Activated T-helper 9 cell treated with anti-CD3 and anti-CD28 coated beads, Interleukin-2, amount 50 U/mL, for 16 hours (primary cell): ENCODE measurements at places on chromosomes 16 and 17.

GRCh38 chr16:14289692-14290340, 218.7 kb downstream of the MRTFB start:
- DNase-seq: no peak

DNA sequence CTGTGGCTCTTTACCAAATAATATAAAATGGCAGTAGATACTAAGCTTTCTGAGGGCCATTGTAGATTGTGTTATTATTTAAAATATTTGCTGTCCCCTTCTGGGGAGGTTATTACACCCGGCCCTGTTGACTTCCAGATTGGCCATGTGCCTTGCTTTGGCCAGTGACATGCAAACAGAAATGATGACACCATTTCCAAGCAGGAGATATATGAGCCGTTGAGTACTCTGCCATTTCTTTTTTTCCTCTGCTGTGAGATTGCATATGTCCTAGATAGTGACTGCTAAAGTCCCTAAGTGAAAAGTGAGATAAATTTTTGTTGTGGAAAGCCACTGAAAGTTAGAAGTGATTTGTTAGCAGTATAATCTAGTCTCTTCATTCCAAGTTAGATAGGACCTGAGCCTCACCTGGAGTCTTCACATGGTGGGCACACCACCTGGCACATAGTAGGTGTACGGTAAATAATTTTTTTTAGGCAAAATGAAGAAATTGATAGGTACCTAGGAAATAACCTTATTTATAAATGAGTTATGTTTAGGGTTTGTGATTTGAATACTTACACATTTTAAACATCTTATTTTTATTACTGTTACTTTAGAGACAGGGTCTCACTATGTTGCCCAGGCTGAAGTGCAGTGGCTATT, 204.0 kb upstream of the CACNG5 start:
- no peak for DNase-seq

DNA sequence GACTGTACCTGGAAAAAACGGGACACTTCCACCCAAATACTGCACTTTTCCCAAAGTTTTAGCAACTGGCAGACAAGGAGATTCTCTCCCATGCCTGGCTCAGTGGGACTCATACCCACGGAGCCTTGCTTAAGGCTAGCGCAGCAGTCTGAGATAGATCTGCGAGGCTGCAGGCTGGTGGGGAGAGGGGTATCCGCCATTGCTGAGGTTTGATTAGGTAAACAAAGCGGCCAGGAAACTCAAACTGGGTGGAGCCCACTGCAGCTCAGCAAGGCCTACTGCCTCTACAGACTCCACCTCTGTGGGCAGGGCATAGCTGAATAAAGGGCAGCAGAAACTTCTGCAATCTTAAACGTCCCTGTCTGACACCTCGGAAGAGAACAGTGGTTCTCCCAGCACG, 44.8 kb downstream of the UTP18 start:
- no peak for DNase-seq

DNA sequence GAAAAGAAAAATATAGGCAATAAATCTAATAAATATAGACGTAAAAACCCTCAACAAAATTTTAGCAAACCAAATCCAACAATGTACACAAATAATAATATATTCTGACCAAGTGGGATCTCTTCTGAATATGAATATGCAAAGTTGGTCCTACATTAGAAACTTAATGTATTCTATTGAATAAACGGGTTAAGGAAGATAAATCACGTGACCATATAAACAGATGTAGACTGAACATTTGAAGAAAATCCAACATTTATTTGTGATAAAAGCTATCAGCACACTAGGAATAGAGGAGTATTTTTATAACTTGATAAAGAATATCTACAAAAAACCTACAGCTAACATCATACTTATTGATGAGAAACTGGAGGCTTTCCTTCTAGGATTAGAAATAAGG, 502.8 kb upstream of the KIF2B start:
- no peak for DNase-seq

DNA sequence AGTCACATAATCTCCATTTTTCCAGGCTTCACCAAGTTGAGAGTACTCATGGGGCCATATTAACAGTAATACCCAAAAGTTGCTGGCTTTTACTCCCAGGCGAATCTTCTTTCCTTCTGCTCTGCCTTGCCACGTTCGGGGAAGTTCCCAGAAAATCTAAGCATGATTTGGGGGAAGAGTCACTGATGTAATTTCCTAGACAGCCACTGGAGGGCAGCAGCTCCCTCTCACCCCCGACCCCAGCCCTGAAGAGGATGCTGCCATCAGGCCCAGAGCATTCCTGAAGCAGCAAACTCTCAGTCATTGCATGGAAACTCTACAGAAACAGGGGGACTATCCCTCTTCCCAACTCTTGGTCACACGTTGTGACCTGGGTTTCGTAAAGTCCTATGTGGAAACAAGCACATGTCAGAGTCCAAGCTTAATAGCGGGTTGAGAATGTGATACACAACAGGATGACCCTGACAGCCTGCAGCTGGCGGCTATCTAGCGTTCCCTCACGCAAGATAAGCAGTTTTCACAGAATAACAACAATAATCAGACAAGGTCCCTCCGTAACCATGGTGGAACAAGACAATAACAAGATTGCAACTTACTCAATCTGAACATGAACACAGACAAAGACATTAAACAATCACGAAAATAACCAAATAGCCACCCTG, 43.8 kb upstream of the DHX40 start:
- DNase-seq: peak; percentile 26

DNA sequence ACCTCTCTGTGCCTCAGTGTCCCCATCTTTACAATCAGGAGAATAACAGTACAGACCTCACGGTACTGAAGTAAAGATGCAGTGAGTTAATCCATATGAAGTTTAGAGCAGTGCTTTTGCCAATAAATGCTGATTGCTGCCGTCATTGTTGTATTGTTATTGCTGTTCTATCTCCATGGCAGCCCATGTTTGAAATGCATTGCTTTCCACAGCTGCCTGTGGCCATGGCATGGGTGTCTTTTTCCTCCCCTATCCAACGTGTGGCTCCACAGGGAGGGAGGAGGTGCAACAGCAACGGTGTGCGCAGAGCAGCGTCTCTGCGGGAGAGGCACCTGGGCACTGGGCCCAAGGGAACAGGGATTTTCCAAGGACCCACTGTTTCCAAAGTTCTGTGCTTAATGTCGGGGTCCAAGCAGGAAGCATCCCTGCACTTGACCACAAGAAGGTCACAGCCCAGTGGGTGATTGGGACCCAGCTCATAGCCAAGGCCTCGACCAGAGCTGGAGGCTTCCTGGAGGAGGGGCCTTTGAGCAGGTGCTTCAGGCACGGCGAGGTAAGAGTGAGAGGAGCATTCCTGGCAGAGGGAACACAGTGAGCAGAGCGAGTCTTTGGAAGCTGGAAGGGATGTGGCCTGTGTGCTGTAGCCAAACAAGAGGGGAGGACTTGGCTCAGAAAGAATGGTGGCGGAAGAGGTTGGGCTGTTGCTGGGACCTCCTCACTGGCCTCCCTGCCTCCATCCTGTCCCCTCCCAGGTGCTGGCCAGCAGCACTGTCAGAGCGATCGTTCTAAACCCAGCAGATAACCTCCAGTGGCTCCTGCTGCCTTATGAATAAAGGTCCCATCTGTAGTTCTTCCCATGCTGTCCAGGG, 3.9 kb downstream of the RAI1 start:
- no peak for DNase-seq

GRCh38 chr17:48322060-48322459, 108.0 kb downstream of the SKAP1 start:
- no peak for DNase-seq

GRCh38 chr17:17940441-17940911, 31.7 kb downstream of the TOM1L2 start:
- no peak for DNase-seq

DNA sequence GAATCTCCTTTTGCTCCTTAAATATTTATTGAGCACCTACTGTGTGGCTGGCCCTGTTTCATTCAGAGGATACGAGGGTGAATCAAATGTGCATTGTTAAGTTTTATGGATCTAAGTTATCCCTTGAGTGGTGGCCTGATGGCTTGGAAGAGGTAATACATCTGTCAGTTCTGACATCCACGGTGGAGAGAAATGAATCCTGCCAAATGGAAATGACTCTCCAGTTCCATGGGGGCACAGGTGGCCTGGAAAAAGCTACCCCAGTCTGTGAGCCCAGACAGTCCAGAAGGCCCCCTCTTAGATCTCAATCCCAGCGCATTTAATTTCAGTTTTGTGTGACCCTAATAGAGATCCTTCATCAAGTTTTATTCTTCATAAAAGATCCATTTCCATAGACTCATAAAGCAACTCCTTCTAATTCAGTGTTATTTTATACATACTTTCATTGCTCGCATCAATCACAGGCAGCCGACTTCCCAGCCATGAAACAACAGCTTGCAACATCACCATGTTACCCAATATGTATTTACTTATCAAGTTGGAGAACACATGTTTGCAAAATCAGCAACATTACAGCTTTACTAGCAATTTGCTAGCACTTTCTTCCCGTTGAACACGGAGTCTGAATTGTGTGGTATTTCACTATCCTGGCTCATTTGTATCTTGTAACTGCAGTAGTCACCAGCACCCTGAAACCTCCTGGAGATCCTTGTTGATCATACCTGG, 334.8 kb upstream of the HSBP1 start:
- no peak for DNase-seq

DNA sequence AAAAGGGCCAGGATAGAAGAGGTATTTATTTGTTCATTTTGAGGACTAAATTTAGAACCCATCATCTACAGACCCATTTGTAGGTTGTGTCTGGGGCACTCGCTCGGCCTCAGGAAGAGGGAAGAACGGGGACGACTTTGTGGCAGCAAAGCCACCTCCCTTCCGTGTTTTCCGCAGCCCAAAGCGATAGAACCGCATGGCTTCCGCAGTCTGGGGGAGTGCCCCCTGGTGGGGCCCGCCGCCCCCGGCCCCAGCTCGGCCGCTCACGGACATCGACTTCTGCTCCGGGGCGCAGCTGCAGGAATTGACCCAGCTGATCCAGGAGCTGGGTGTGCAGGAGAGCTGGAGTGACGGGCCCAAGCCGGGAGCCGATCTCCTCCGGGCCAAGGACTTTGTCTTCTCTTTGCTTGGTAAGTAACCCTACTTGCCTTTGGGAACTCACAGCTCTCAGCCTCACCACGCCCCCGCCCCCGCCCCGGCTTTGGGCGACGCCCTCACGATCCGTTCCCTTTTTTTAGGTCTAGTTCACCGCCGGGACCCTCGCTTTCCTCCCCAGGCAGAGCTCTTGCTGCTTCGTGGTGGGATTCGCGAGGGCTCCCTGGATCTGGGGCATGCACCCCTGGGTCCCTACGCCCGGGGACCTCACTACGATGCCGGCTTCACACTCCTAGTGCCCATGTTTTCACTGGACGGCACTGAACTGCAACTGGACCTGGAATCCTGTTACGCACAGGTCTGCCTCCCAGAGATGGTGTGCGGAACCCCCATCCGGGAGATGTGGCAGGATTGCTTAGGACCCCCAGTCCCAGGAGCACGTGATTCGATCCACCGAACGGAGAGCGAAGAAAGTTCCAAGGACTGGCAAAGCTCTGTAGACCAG, 681 bp downstream of the TMEM102 start:
- DNase-seq: peak; percentile 42

DNA sequence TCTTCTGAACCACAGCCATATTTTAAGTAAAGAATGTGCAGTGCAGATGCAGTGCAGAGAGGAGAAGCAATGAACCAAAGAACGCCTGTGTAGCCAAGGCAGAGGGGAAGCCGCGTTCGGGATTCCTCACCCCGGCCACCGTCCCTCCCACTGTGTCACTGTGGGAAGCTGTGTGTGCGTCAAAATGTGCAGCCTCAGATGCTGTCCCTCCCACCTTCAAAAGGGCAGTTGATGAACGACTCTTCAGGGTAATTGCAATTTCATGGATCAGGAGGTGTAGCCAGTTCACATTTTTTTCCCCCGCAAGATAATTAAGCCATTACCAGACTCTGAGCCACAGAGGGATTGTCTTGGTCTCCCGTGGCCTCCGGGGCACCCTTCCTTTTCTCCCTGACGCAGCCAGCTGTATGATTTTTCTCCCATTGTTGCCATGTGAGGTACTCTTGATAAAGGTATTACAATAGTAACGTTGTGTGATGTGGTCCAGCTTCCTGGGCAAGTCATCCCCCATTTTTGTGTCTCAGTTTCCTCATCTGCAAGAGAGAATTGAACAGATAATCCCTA, 190.0 kb downstream of the FOXL1 start:
- DNase-seq: no peak

DNA sequence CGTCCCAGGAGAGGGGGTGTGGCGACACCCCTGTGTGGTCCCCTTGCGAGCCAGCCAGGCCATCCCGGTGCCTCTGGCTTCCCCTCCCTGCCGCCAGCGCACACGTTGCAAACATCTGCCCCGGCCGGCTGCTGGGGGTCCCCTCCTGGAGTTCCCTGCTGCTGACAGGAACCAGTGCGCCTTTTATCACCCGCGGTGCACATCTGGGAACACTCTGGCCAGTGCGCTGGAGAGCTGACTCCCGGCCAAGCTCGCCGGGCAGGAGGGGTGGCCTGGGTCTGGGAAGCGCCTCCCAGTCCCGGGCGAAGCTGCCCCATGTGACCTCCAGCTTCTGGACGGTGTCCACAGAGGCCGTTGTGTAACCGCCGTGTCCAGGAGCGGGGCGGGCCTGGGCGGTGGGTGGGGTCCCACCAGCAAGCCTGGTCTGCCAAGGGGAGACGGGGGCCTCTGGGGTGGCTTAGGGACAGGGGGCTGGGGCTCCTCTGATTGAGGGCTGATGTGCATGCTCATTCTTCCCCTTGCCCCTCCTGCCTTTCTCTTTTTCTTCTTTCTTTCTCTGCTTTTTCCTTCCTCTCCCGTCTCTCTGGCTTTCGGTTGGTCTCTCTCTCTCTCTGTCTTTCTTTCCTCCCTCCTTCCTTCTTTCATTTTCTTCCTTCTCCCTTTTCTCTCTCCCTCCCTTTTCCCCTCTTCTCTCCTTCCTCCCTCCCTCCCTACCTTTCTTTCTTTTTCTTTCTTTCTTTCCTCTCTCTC, 25.2 kb upstream of the CIBAR2 start:
- DNase-seq: no peak

GRCh38 chr17:82021107-82021899, 1.4 kb downstream of the CENPX start:
- peak; percentile 37 for DNase-seq

DNA sequence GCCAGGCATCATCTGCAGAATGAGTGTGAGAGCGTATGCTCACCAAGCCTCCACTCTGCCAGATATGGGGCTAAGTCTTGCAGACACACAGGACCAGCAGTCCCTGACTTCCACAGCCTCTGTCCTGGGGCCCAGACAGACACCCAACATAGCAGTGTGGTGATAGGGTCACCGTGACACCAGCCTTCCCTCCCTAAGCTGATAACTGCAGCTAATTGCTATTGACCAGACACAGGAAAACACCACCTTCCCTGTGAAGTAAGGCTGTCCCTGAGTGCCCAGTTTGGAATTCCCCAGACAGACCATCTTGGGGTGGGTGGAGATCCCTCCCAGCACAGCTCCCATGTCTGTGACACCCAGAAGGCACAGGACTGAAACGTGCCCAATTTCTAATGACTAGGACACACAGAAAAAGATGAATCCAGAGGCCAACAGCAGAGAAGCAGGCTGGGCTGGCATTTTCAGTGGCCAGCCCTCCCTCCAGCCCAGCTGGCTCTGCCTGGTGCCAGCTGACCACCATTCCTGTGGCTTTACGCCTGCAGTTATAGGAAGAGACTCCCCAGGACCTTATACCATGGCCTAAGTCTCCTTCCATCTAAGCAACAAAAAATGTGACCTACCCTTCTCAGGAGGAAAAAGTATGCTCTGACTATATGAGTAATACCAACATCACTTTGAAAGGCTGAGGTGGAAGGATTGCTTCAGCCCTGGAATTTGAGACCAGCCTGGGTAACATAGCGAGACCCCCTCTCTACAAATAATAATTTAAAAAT, 30.3 kb downstream of the ATPAF2 start:
- DNase-seq: no peak
